Breast epithelium (tissue), 4 donors: ENCODE measurements at places on chromosomes 12 and 14.

DNA sequence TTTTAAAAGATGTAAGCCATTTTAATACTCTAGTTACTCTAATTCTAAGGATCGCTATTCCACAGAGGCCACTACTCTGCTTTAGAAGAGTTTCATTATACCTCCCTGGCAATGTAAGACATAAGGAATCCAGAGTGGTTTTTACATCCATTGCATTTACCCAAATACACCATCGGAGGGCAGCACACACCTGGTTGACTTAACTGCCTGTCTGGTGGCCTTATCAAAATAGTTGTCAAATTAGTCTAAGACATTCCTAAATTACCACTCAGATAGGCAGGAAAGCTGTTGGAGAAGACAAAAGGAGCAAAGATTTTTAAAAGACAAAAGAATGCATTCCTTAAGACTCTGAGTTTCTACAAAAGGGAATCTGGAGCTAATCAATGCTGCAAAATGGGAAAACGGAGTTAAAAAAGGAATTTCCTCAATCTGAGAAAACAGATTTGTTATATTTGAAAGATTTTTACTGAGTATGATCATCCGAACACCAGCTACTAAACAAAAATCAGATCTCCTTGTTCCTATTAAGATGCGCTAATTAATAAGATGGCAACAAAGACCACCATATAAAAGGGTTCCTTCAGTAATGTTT is 33.8 kb upstream of the FGD4 start:
- no peak for DNase-seq

- DNase-seq, result no peak
Observed at GRCh38 chr14:35696119-35696518, 113.0 kb downstream of the RALGAPA1 start.

- DNase-seq, result no peak
Observed at GRCh38 chr12:46920499-46920898, 94.7 kb upstream of the SLC38A4 start.

GRCh38 chr14:94423453-94424056 is 29.0 kb downstream of the SERPINA11 start:
- DNase-seq, result peak; percentile 25

GRCh38 chr14:66403183-66403582 is 83.0 kb upstream of the CCDC196 start:
- no peak for DNase-seq

- no peak for DNase-seq
Observed at GRCh38 chr14:78951602-78952001, 781.4 kb downstream of the NRXN3 start.

- DNase-seq, result no peak
Observed at GRCh38 chr12:96375841-96376604, 24.2 kb downstream of the CDK17 start.

DNA sequence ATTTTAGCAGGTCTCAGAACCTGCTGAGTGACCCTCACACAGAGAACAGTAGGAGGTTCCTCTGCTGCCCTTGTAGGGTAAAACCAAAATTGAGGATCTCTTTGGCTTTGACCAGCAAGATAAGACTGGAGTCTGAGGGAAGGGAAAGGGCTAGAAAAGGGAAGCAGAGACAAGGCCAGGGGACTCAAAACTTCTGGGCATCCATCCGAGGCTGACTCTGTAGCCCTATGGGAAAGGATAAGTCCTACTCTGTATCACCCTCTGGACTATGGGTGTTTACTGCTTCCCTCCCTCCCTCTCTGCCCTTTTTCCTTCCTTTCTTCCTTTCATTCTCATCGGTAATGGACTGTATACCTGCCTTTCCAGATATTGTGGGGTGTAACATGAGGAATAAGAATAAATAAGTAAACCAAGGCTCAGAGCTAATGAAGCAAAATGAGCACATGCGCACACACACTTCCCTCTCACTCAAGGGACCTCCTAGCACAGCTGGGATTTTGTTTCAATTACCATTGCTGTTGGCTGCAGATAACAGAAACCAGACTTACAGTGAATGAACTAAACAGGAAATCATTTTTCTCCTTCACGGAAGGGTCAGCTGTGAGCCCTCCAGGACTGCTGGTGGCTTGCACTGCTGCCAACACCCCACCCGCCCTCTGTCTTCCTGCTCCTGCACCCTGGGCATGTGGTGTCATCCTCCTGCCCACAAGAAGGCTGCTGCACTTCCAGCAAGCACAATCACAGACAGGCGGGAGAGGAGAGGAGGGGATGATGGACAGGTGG is 404.4 kb upstream of the CCDC196 start:
- no peak for DNase-seq

DNA sequence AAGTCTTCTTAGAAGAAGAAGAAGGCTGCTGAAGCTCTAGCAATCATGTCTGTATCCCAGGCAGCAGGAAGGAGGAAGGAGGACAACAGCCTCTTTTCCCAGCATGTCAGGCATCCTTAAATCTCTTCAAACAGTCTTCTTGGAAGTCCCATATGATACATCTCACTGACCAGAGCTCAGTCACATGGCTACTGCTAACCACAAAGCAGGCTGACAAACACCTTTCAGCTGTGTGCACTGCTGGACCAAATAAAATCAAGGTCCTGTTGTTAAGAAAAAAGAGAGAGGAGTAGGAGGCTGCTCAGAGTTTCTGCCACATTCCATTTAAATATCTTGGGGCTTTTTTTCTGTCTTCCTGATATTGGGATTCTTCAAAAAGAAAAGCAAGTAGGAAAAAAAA is 203.4 kb upstream of the PELI2 start:
- DNase-seq, result no peak

- DNase-seq, result no peak
Observed at GRCh38 chr14:65696801-65697200, 284.3 kb downstream of the FUT8 start.
